ENCODE measurements at places on chromosomes 13 and 19.

GRCh38 chr19:38287604-38288003 lies 16.4 kb upstream of the C19orf33 start:
- DNase-seq = no peak

GRCh38 chr13:28640861-28641599 lies 17.9 kb upstream of the POMP start:
- DNase-seq = no peak

GRCh38 chr19:57165846-57166245 lies 1.4 kb downstream of the DUXA start:
- DNase-seq = no peak

- no peak for DNase-seq
Observed at GRCh38 chr19:6271251-6271650, 8.5 kb downstream of the MLLT1 start.

DNA sequence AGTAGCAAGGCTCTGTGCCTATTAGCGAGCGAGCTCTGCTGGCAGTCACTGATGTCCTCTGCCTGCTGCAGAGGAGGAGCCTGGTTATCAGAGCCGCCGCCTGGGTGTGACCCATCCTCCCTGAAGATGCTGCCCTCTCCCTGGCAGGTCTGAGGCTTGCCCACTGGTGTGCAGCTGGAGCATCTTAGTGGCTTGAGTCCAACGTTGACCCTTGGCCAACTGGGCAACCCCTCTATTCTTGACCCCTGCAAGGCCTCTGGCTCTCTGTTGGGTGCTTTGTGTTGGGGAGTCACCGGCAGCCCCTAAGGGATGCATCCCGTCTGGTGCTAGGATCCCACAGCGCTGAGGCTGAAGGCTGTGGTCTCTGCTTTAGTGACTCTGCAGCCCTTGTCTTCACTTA lies 277.9 kb upstream of the SOX1 start:
- DNase-seq = no peak

DNA sequence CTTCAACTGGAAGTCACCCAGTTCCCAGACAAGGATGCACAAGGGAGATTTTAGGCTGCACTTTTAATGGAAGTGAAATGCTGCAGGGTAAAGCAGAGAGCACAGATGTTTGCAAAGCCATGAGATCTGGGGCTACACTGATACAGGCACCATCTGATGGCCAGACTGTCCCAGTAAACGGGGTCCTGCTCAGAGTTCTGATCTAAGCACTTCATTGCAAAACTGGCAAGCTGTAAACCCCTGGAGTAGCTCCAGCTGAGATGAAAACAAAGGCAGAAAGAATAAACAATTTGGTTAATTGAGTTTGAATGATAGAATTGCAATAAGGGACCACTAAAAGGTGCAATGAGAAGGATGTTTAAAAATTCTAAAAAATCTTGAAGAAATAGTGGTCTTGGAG lies 197.1 kb downstream of the OXGR1 start:
- no peak for DNase-seq

DNA sequence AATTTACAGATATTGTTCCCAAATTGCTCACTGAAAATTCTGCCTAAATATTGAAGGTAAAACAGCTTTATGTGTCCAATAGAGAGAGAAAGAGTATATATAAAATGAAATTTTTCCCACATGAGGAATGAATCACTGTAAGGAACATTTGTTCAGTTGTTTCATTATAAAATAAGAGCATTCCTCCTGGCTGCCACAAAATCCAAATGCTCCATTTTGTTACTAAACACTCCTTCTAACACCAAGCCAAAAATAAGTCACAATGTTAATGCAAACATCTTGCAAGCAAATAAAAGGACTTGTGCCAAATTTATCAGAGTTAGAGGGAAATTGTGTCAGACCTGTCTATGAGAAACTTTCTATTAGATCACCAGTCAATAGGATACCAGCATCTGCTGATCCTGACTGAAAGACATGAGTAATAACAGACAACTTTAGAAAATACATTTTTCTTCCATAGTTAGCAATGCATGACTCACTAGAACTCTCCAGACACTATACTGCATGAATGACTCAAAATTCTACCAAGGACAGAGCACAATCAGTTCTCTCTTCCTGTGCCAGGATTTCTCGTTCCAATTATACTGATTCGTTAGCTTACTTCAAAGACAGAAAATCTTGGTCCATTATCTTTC lies 83.5 kb upstream of the FNDC3A start:
- peak; percentile 69 for DNase-seq

- DNase-seq = no peak
Observed at GRCh38 chr19:58456111-58456510, 4.7 kb downstream of the ZNF324B start.

DNA sequence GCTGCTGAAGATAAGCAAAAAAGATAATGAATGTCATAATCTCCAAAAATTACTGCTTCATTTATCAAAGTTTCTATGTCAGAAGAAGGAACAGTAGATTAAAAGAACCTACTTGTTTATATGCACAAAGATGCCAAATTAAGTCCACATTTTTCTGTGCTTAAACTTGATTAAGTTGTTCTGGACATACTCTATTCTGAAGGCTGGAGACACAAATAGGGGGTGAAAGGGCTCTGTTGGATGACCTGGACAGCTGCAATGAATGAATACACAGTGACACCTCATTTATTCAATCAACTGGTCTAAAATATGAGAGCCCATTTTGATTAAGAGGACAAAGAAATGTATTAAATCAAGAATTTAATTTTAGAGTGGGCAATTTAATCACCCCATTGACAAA lies 276.3 kb upstream of the PCDH9 start:
- DNase-seq = no peak

GRCh38 chr19:41323430-41324125 lies 13.6 kb downstream of the CCDC97 start:
- DNase-seq = peak; percentile 92

DNA sequence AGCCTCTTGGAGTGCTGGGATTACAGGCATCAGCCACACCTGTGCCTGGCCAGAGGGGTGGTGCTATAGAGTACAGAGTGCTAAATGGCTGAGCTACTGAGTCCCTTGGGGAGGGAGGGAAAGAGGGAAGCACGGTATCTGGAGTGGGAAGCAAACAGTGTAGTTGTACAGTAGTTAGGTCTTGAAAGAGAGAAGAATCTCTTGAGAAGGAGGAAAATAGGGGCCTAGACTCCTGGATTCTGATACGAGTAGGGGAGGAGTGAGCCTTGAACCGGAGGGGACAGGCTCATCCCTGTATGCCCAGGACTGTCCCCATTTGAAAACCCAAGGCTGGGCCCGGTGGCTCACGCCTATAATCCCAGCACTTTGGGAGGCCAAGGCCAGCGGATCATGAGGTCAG lies 5.1 kb downstream of the MYADM start:
- no peak for DNase-seq

- no peak for DNase-seq
Observed at GRCh38 chr13:113507505-113508345, 17.2 kb upstream of the DCUN1D2 start.

DNA sequence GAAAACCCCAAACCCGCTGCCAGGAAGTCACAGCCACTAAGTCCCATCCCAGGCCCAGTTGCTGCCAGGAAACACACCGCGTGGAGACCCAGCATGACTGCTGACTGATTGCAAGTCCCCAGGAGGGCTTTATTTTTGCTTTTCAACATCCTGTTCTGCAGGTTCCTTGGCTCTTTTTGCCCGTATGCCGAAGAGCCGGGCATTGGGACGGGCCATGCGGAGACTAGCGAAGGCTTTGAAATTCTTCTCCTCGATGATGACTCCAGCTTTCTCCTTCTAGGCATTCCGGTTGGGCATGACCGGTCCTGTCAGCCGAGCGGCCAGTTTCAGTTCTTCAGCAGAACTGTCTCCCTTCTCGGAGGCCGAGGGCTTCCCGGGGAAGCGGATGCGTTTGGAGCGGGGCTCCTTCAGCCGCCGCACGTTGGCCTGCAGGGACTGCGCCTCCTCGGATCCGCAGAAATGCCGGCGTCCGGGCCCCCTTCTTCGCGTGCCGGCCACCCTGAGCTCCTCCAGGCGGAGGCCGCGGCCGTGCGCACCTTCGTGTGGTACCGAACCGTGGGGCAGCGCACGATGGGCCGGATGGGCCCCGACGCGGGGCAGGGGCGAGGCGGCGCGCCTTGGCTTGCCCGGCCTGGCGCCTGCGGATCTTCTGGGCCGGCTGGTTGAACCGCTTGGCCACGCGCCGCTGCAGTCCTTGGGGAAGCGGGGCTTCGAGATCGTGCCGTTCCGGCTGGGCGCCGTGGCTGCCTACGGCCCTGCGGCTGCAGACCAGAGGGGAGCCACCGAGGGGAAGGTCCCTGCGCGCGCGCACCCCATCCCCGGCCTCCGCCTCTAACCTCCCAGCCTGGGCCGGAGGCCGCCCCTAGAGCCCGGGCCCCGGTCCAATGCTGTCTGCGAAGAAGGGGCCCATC lies 15.2 kb downstream of the ZSCAN5C start:
- no peak for DNase-seq

DNA sequence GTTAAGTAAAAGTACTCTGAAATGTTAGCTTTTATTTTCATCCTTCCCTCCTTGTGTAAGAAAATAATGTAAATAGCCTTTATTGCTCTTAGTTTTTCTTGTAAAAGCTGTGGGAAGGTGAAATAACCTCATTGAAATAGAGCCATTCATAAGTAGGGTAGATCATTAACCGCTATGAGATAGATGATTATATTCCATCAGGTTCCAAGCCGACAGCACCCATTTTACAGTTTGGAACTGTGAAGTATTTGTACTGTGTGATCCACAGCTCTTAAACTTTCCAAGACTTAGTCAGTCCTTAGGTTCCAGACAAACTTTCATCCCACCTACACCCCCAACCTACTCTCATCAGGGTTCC lies 216.5 kb downstream of the TSHZ3 start:
- no peak for DNase-seq

- DNase-seq = no peak
Observed at GRCh38 chr13:106161146-106161545, 374.3 kb downstream of the EFNB2 start.

DNA sequence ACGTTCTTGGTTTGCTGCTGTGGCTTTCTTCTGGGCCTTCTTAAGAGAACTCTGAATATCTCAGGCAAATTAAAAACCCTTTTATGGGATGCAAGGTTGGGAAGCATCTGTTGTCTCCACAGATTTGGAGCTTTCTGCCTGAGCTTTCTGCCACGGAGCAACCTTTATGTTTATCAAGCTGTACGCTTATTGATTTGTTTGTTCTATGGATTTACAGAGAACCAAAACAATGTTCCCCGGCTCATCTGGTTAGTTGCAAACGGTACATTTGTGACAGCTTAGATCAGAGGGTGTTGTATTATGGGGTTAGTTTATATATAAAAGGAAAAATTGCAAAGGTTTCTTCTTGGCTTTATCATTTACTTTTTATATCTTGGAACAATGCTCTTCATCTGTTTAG lies 479.6 kb downstream of the DIAPH3 start:
- DNase-seq = no peak

DNA sequence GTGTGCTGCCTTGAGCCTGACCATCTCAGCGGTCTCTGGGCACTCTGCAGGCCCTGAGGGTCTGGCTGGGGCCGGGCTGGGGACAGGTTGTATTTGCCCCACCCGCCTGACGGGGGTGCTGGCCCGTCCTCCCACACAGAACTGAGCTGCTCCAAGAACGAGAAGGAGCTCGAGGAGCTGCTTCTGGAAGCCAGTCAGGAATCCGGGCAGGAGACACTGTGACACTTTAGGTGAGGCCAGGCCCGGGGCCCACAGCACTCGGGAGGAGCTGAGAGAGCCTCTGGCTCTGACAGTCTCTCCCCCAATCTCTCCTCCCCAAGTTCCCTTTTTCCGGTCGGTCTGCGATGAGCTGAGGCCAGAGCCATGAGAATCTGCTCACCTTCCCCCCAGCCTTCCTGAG lies 14.5 kb downstream of the NKPD1 start:
- DNase-seq = no peak

GRCh38 chr13:54183166-54183565 lies 1154.6 kb downstream of the OLFM4 start:
- DNase-seq = no peak

DNA sequence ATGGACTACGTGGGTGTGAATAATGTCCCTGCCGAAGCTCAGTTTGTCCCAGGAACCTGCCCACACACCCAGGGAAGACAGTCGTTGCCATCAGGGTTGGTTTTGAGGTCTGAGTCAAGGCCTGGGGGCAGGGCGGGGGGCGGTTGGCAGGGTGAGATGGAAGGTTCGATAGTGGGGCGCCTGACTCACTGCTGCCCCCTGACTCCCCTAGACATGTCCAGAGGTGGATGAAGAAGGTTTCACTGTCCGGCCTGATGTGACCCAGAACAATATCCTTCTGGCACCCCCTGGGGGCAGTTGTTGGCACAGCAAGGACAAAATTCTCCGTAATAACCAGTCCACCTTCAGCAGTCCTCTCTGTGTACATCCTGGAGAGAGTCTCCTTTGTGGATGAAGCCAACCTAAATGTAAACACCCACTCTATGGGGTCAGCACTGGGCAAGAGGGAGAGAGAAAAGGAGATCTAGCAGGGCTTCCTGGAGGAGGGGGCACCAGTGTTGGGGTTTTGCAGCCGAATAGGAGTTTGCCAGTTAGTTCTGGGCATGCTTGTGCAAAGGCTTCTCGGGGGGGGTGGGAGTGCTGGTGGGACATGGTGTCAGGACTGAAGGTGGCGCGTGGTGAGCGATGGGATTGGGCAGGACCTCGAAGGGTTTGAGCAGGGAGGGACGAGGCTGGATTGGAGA lies 19.6 kb upstream of the B3GNT3 start:
- DNase-seq = no peak

- no peak for DNase-seq
Observed at GRCh38 chr13:63299866-63300394, 1884.3 kb upstream of the PCDH20 start.

DNA sequence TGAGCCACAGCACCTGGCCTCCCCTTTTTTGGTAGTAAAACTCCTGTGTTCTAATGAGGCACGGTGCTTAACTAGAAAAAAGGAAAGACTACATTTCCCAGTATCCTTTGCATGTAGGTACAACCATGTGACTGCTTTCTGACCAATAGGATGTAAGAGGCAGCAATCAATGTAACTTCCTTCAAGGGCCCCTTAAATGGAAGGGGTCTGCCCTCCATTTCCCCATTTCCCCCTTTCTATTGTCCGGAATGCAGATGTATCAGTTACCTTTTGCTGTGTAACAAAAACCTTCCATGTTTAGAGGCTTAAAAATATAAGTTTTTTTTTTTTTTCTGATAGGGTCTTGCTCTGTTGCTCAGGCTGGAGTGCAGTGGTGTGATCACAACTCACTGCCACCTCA lies 2.2 kb downstream of the GPR32 start:
- no peak for DNase-seq

Measured in fibroblast of skin of left biceps (primary cell).